ENCODE measurements at places on chromosomes 6 and 20. TPM values are rescaled to one million over a fixed set of nuclear protein-coding genes. Genes with fewer than 3 reads are reported as not detected.

DNA sequence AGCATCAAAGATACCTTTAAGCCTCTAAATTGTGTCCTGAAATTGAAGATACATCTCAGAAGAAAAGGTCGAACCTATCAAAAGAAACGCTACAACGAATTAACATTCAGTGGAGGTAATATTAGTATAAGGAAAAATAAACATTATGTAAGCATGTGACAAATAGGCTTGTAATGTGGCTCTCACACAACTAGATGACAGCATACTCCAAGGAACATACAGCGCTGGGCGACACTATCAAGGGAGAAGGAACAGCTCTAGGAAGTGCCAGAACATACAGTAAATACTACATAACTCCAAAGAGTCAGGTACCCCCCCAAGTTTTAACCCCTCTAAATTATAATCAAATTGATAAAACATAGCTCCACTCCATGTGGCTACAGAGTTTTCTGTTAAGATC lies 103.5 kb downstream of the LAMP5 start:
- no peak overlapping the region for H3K4me3 ChIP-seq
- no peaks in the 10 kb centered on the region for H3K4me1 ChIP-seq
- no peak overlapping the region for H3K27ac ChIP-seq
- H3K27me3 ChIP-seq = no peaks in the 10 kb centered on the region

- no peaks in the 10 kb centered on the region for H3K27me3 ChIP-seq
- H3K4me1 ChIP-seq = no peaks in the 10 kb centered on the region
- DNase-seq = peak; percentile 76
- no peak overlapping the region for H3K27ac ChIP-seq
Measured at GRCh38 chr20:2872459-2873009, 747 bp upstream of the PTPRA start.

DNA sequence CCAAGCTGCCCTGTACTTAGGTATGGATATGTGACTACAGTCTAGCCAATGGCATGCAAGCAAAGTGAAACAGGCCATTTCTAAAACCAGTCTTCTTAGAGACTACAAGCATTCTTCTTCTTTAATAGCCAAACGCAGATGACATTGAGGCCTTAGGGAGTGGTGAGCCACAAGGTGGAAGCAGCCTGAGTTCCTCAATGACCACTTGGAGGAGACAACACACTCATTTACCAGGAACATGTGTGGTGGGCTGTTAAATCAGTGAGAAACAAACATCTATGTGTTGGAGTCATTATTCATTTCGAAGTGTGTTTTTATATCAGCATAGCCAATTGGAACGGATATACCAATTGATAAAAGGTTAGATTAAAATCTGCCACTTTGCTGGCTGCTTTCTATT lies 122.0 kb downstream of the GFRAL start:
- no peaks in the 10 kb centered on the region for H3K36me3 ChIP-seq
- no peaks in the 10 kb centered on the region for H3K27me3 ChIP-seq
- H3K27ac ChIP-seq = no peak overlapping the region

DNA sequence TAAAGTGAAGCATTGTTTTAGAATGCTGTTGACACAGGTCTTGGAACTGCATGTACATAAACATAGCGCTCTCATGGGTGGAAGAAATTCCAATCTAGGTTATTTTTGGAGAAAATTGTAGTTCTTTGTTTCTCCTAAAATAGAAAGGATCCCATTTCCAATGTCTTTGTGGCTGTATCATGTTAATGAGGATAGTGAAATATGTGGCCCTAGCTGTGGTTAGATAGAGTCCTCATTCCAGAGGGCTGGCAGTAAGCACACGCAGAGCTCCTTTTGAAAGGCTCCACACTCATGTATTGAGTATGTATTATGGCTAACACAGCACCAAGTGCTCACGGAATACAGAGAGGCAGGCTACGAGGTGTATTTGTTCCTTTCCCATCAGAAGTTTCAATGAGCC lies 60.9 kb downstream of the SNRNP48 start:
- no peak overlapping the region for H3K27ac ChIP-seq
- no peak overlapping the region for H3K4me3 ChIP-seq
- H3K4me1 ChIP-seq = no peaks in the 10 kb centered on the region
- H3K27me3 ChIP-seq = no peaks in the 10 kb centered on the region
- no peaks in the 10 kb centered on the region for H3K36me3 ChIP-seq

- no peak overlapping the region for H3K4me3 ChIP-seq
- no peak for DNase-seq
- no peaks in the 10 kb centered on the region for H3K36me3 ChIP-seq
- no peaks in the 10 kb centered on the region for H3K27me3 ChIP-seq
Measured at GRCh38 chr20:32249030-32249738, 28.3 kb upstream of the KIF3B start.

GRCh38 chr6:91317247-91317835 lies 730.5 kb upstream of the MAP3K7 start:
- no peak overlapping the region for H3K4me3 ChIP-seq
- H3K4me1 ChIP-seq = no peaks in the 10 kb centered on the region
- DNase-seq = no peak
- H3K36me3 ChIP-seq = no peaks in the 10 kb centered on the region
- H3K27me3 ChIP-seq = no peaks in the 10 kb centered on the region

DNA sequence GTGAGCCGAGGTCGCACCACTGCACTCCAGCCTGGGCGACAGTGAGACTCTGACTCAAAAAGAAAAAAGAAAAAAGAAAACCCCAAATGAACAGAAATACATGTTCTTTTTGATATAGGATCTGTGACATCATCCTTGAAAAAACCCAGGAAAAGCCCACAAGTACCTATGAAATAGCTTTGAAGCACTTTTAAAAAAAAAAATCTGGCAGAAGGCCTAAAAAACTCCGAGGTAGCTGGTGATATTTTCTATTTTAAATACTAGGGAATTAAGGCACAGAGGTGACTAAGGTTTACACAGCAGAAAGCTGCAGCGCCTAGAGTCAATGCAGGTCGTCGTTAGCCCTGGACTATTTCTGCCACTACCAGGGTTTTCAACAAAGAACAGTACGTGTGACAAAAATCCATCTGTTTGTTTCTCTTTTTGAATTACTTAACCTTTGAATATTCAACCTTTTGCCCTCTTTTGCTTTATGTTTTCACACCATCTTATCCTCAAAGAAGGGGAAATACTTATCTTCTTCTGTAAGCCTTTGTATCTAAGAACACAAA lies 39.4 kb upstream of the EEF1A1 start:
- H3K36me3 ChIP-seq = no peaks in the 10 kb centered on the region
- H3K4me1 ChIP-seq = no peaks in the 10 kb centered on the region
- H3K27ac ChIP-seq = no peak overlapping the region

DNA sequence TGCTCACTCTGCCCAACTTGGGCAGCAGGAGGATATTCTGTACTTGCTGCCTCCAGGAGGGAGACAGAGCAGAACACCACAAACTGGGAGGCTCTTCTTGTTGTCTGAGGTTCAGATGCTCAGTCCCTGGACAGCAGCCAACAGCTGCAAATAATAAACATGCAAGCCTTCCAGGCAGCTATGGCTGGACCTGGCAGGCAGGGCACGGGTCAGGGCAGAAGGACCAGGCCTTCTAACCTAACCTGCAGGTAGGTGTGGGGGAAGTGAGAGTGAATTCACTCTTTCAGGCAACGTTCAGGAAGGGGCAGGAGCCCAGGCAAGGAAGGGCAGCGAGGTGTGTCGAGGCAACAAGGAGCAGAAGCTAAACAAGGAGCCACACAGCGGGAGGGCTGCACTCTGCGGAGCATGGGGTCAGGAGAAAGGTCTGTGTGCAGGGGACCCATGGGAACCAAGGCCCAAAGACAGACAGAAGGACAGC lies 31.5 kb downstream of the NINL start:
- H3K4me1 ChIP-seq = no peaks in the 10 kb centered on the region
- no peaks in the 10 kb centered on the region for H3K36me3 ChIP-seq
- no peaks in the 10 kb centered on the region for H3K27me3 ChIP-seq
- H3K27ac ChIP-seq = no peak overlapping the region
- DNase-seq = no peak
- no peak overlapping the region for H3K4me3 ChIP-seq

DNA sequence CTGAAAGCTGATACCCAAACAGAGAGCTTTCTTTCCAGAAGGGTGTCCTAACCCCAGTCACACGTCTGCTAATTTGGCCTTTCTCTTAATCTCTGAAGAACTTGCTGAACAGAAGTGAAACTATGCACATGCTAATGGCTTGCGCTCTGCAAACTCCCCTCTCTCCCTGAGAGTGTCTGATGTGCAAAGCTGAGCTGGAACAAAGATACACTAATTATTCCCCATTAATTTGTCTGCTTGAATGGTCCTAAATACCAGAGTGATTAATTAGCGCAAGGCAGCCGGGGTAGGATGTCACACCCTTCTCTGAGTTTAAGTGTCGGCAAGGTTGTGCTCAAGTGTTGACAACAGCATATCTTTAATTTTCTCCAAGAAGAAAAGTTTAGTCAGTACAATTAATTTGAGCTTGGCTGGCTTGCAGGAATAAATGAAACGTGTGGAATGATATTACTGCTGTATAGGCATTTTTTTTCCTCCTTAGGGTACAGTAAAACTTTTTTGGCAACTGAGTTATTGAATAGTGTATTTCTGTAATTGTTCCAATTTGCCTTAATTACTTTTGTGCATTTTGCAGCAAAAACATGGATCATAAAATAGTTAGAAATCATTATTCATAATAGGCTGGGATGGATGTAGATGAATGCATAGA lies 715.9 kb upstream of the POU3F2 start:
- H3K36me3 ChIP-seq = no peaks in the 10 kb centered on the region
- no peak overlapping the region for H3K4me3 ChIP-seq
- H3K4me1 ChIP-seq = no peaks in the 10 kb centered on the region
- H3K27me3 ChIP-seq = no peaks in the 10 kb centered on the region
- DNase-seq = no peak
- no peak overlapping the region for H3K27ac ChIP-seq

- no peak for DNase-seq
- peaks cover 32% of the 10 kb centered on the region for H3K4me1 ChIP-seq
- no peaks in the 10 kb centered on the region for H3K27me3 ChIP-seq
- H3K36me3 ChIP-seq = no peaks in the 10 kb centered on the region
Measured at GRCh38 chr6:35483893-35484645, 12.8 kb downstream of the TEAD3 start.

DNA sequence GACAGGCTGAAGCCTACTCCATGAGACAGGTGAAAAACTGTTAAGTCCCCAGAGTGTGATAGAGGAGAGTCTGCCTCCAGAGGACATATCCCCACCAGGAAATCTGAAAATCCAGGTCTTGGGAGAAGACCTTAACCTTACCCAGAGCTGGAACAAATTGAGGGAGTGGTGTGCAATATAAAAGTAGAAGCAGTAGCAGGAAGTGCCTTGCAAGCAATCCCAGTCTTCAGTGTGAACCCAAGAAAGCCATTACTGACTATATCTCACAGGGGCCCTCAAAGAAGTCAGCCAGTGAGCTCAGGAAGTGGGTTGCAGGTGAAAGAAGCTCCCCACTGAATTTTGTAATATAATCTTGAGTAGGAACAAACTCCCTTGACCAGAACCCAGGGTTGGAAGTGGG lies 41.9 kb upstream of the PKIB start:
- H3K4me3 ChIP-seq = no peak overlapping the region
- peak overlapping the region; percentile 62 for H3K27ac ChIP-seq
- H3K27me3 ChIP-seq = no peaks in the 10 kb centered on the region
- no peaks in the 10 kb centered on the region for H3K4me1 ChIP-seq
- peak; percentile 31 for DNase-seq

DNA sequence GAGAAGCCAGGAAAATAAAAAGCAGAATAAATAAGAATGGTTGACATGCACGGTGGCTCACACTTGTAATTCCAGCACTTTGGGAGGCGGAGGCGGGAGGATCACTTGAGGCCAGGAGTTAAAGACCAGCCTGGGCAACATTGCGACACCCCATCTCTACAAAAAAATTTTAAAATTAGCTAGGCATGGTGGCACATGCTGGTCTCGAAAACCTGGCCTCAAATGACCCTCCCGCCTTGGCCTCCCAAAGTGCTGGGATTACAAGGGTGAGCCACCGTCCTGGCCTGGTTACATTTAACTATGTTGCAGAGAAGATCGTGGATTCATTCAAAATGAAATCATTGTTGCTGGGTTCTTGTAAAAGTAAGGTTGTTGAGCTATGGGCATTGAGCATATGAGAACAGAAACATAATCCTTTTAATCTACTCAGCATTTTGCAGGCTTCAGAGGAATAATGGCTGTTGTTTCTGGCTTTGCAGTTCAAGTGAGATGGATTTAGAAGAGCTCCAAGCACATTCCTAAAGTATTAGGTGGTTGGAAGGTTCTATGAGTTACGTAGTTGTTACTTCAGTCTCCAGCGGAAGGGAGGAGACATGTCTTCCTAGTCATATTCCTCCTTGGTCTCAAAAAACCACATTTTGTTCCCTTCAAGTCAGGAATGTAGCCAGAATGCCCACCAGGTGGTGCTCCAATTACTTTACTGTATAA lies 45.6 kb upstream of the RAB23 start:
- DNase-seq = peak; percentile 62
- H3K27ac ChIP-seq = no peak overlapping the region
- H3K4me1 ChIP-seq = no peaks in the 10 kb centered on the region
- no peaks in the 10 kb centered on the region for H3K27me3 ChIP-seq
- H3K36me3 ChIP-seq = no peaks in the 10 kb centered on the region

Gene KCNS1
- total RNA-seq = not detected

Gene VIP
- 10.9 TPM for total RNA-seq

Gene THBD
- total RNA-seq = 2.3 TPM

Gene THBS2
- 1.9 TPM for total RNA-seq

Gene RWDD2A
- 2.1 TPM for total RNA-seq
